ENCODE measurements at places on chromosomes 11 and 22.

DNA sequence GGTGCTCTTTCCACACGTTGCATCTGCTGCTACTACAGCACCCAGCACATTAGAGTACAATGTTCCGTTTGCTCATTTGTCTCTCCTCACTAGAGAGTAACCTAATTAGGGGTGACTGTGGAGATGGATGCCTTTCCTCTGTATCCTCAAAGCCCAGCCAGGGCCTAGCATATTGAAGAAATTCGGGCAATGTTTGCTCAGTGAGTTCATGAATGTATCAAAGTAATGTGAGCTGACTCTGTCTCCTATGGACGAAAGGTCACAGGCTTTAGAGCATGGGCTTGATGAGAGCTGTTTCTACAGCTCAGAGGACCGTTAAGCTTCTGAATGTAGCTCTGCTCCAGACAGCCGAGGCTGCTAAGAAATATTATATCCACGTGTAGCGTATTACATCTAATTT, 67.5 kb downstream of the C11orf58 start:
- DNase-seq = no peak

DNA sequence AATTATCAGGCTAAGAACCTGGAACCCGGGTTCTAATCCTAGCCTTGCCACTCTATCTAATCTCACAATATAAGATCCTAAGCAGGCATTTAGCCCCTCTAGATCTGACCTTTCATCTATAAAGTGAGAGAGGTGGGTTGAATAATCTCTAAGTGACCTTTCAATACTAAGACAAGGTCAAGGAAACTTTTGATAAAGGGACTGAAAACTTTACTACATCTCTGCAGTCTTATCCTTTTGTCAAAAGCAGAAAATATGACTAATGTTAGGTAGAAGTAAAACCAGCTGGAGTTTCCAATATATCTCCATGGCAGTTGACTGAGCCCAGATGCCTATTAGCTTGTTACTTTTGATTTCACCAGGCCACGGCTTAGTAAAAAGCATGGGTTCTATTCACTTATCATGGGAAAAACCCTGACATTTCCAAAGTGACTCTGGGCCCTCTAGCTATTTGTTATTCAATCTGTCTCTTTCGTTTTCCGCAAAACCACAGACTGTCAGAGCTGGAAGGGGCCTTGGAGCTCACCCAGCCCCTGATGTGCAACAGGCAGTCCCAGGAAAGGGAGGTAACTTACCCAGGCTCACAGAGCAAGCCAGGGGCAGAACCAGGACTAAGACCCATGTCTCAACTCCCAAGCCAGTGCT, 75.8 kb downstream of the RAB30 start:
- no peak for DNase-seq

DNA sequence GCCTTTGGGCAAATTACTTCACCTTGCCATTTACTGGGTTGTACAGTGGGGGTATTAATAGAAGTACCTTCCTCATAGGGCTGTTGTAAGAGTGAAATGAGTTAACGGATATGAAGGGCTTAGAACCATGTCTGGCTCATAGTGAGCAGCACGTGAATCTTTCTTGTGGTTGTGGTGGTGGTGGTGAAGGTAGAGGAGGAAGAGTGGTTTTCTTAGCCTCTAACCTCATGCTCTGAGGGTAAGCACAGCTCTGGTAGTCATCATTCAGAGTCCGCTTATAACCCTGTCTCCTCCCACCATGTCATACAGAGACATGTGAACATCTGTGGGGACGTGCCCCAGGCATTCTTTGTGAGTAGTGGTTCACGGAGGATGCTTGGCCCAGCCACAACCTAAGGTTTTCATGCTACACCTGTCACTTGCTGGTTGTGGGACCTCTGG, 43.6 kb downstream of the TEAD1 start:
- DNase-seq = no peak

- no peak for DNase-seq
Observed at GRCh38 chr11:13143486-13144297, 133.9 kb upstream of the BMAL1 start.

Data from NCI-H2029 (cell line).